HFF-Myc (cell line): ENCODE measurements at places on chromosomes 6 and 20.

DNA sequence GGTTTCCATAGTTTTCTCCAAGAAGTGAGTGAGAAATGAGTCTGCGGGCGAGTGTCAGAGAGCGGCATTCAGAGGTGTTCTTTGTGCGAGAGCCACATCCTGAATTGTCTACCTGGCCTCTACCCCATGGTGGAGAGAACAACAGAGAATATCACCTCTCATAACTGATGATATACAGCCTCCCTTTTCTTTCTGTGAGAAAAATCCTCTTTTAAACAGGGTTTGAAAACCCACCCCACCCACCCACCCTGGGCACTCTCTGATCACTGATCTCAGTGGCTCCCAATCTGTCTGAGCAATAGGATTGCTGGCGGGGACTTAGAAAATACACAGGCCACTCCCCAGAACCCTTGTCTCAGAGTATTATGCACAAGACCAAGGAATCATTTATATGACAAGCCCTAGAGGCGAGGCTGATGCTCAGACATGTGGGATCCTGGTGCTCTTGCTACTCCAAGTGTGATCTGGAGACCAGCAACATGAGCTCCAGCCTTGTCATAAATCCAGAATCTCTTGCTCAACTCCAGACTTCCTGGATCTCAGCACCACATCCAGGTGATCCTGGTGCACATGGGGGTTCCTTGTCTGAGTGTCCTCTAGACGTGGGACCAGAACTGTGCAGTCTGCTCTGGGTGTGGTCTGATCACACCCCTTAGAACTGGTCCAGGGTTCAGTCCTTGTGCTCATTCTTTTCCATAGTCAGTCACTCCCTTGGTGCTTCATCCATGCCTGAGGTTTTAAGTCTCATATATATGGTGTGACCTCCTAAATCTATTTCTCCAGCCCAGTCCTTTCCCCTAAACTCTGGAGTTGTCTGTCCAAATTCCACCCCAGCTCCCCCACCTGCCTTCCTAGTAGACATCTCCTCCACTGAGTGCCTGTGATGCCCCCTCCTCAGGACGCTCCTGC lies 5.3 kb downstream of the HLA-B start:
- DNase-seq = no peak

- DNase-seq = no peak
Observed at GRCh38 chr6:138498629-138499302, 528 bp downstream of the NHSL1 start.

DNA sequence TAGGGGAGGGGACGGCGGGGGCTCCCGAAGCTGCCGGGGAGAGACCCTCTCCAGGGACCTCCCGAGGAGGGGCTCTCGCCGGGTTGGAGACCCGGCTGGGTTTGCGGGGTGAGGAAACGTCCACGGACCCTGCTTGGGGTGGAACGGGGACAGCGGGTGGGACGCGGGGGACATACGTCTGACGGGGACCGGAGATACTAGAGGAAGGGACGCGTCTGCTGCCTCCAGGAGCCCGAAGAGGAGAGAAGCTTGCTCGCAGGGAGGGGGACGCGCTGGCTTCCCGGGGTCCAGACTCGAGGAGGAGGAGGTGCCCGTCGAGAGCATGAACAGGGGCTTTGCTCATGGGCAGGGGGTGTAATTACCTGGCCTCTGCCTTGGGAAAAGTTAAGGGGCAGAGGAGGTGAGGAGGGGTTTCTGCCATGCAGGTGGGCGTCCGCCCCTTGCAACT lies 593 bp downstream of the DNMT3B start:
- DNase-seq = no peak

DNA sequence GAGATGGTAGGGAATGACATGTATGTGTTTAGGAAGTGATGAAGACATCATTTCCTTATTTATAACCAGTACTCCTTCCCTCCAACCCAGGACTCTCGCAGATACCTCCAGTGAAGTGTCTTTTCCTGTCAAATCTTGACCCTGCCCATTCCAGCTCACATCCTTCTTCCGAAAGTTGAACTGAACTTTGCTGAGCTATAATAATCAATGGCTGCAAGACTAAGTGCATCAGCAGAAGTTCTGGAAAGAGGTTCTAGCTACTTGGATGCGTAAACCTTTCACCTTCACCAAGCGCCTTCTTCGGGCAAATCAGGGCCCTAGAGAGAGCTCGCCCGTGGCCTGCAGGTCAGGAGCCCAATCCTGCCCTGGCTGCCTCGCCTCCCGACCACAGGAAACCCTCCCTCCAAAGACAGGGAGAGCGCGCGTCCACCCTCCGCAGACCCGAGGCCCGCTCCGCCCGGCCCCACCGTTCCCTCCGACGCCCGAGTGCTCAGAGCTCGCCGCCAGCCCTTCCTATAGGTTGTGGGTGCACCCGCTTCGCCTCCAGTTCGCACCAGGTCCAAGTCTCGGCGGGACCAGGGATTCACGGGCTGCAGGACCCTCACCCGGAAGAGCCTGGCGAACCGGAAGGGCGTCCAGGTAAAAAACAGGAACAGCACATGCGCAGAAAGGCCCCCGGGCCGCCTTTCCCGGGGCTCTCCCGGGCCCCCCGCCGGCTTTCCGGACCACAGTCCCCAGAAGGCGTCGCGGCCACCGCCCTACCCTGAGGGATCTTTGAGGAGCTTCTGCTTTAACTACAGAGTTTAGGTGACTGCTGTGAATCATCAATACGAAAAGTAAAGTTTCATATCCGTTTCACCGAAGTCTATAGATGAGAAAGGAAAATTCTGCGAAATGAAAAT lies at the start of gene ZNF334:
Gene ZNF334 (minus strand): TSS at position 617 of the 902 bp plus-strand sequence. CDS start 1,457 bp downstream, outside the sequence.
- DNase-seq = no peak

- peak; percentile 14 for DNase-seq
Observed at GRCh38 chr20:35511814-35512420, 17.5 kb downstream of the C20orf173 start.

GRCh38 chr6:88167352-88167937 lies 1.3 kb upstream of the CNR1 start:
- no peak for DNase-seq

DNA sequence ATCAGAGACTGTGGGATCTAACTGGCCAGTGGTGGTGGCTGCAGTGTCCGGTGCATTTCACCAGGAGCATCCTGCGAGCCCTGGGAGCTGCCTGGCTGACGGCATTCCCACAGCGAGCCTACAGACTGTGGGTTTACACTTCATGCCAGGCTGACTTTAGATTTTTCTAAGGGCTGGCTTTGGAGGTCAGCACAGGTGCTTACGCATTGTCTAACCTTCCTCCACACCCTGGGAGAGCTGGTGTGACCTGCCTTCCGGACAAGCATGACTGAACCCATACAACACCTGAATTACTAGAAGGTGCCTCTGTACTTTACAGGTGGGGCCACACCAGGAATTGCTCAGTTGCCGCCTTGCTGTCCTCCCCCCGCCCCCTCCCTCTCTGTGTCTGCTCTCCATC lies 96.2 kb downstream of the RREB1 start:
- no peak for DNase-seq

GRCh38 chr6:158850807-158851115 lies 31.6 kb upstream of the EZR start:
- no peak for DNase-seq

- no peak for DNase-seq
Observed at GRCh38 chr6:116705917-116706316, 24.9 kb downstream of the KPNA5 start.

DNA sequence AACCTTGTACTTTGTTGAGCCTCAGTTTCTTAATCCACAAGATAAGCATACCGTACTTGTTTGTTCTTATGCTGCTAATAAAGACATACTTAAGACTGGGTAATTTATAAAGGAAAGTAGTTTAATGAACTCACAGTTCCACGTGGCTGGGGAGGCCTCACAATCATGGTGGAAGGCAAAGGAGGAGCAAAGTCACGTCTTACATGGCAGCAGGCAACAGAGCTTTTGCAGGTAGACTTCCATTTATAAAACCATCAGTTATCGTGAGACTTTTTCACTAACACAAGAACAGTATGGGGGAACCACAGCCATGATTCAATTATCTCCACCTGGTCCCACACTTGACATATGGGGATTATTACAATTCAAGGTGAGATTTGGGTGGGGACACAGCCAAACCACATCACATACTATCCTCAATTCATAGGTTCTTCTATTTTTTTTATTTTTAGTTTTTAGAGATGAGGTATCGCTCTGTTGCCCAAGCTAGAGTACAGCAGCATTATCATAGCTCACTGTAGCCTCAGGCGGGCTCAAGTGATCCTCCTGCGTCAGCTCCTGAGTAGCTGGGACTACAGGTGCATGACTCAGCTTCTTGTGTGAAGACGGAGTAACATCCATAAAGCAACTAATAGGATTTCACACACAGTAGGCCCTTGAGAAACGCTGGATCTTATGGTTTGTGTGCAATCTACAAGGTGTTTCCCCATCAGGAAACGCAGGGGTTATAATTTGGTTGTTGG lies 76.7 kb upstream of the IYD start:
- no peak for DNase-seq

DNA sequence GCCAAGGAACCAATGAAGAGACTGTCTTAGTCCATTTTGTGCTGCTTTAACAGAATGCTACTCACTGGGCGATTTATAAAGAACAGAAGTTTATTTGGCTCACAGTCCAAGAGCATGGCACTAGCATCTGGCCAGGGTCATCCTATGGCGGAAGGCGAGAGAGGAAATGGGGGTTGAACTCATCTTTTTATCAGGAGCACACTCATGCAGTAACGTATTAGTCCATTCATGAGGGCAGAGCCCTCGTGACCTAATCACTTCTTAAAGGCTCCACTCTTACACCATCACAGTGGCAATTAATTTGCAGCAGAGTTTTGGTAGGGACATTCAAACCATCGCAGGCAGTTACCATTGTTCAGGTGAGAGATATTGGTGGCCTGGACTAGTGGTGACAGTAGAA lies 8.5 kb downstream of the ARFGEF2 start:
- no peak for DNase-seq

DNA sequence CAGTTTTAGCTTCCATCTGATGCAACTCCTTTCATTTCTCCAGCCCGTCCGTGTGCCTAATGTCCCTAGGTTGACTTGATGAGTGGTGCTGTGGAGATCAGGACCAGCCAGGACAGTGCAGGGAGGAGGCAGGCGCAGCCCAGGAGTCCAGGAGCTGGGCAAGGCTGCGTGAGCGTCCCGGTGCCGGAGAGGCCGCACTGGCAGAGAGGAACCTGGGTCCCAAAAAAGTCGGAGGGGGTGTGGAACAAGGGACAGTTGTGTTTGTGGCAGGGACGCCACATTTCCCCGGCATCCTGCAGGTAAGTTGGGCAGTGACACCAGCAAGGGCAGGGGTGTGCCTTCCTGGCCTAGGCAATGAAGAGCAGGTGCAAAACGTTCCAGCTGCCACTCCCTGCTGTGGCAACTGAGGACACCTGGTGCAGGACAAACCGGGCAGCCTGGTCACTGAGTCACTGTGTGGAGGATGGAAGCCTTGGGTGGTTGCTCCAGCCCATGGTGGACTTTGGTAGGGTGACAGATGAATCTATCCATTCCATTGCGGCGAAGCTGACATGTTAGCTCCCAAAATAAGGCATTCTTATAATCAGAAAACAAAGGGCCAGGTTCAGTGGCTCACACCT lies 53.2 kb downstream of the RAMACL start:
- DNase-seq = no peak

DNA sequence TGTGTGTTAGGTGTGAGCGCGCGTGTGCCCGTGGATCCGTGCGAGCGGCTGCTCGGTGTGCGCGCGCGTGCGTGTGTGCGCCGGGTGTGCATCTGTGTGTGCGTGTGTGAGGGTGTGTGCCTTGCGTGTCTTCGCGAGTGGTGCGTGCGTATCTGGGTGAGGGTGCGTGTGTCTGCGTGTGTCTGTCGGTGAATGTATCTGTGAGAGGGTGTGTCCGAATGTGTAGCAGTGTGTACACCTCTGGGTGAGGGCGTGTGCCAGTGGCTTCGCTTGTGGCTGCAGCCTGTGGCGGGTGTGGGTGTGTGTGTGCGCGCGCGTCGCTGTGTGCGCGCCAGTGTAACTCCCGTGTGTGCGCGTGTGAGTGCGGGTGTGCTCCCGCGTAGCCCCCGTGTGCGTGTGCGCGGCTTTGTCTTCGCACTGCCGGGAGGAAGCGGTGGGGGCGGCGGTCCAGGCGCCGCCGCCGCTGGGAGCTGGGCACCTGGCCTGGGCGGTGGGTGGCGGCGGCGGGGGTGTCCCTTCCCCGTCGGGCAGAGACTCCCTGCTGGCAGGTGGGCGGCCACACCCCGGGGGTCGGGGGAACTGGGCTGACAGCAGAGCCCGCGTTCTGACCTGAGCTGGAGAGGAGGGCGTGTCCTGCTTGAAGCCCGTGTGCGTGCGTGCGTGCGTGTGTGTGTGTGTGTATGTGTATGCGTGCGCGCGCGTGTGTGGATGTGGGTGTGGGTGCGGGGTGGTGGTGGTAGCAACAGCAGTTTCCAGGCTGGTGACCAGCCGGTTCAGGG lies 61.3 kb upstream of the EPB41L1 start:
- no peak for DNase-seq

DNA sequence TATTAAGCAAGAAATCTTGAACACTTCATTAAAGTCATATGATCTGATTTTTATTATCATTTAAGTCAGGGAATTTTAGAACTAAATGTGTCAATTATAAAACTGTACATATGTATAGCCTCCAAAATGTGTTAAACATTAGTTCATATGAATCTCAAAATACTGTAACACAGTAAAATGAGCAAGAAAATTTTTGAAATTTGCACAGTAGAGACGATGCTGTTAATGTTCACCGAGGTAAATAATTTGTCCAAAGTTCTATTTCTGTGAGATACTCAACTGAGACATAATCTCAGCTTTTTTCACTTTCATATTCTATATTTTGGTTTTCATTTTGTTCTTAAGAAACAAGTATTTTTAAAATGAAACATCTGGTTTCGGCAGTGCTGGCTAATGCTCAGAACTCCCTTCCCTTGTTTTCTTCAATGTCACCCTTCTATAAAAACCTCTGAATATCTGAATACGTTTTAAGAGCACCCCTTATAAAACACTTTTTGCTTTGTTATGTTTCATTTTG lies 353.1 kb downstream of the LAMA2 start:
- no peak for DNase-seq

- no peak for DNase-seq
Observed at GRCh38 chr6:34587325-34587724, 31.2 kb upstream of the SPDEF start.

- DNase-seq = no peak
Observed at GRCh38 chr6:137867685-137868509, 838 bp downstream of the TNFAIP3 start.

DNA sequence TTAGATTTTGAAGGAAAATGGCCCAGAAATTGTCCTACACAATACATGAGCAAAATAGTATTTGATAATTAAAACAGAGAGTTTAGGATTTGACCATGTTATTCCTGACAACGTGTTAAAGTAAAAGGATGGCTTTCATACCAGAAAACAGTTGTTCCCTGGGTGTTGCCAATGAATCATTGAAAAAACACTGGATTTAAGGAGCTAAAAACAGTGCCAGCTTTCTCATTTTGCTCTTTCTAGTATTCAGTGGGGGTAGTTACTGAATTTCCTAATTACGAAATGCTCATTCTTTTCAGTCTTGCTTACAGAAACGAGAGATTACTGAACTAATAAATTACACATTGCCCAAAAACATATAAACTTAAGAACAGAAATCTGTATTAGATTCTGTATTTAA lies 26.6 kb upstream of the SNAP91 start:
- DNase-seq = no peak

- DNase-seq = no peak
Observed at GRCh38 chr6:150991487-150991886, 126.0 kb downstream of the MTHFD1L start.
